ENCODE measurements at places on chromosomes 7 and 10. TPM values are rescaled to one million over a fixed set of nuclear protein-coding genes. Genes with fewer than 3 reads are reported as not detected.

The GPR146 gene
- 2.7 TPM for total RNA-seq

The FAM25A gene
- not detected for total RNA-seq

The MLXIPL gene
- total RNA-seq, result 1.1 TPM

The WDR86 gene
- 33.8 TPM for total RNA-seq

The MYL10 gene
- total RNA-seq, result not detected

The HOXA1 gene
- total RNA-seq, result not detected

The RADIL gene
- 8.4 TPM for total RNA-seq

The WDR37 gene
- 22.8 TPM for total RNA-seq

The PNLIPRP3 gene
- total RNA-seq, result not detected

The APBB1IP gene
- 1.6 TPM for total RNA-seq

The NME8 gene
- total RNA-seq, result not detected

The HOXA6 gene
- not detected for total RNA-seq

The HECW1 gene
- 62.1 TPM for total RNA-seq

The NPC1L1 gene
- total RNA-seq, result not detected

The RNF32 gene
- 1.4 TPM for total RNA-seq

The UPK3BL2 gene
- total RNA-seq, result 8.0 TPM

The SPACDR gene
- total RNA-seq, result 0.54 TPM

The AS3MT gene
- total RNA-seq, result 5.8 TPM

The KIAA1217 gene
- total RNA-seq, result 5.6 TPM

The NYAP1 gene
- 18.2 TPM for total RNA-seq

The DNAH11 gene
- total RNA-seq, result 6.9 TPM

The CCDC172 gene
- total RNA-seq, result not detected

The SLC37A3 gene
- total RNA-seq, result 91.5 TPM
